NK-92 treated with Interleukin-12 subunit alpha and Interleukin-12 subunit beta, amount 100 ng/mL, for 24 hours (cell line): ENCODE measurements at places on chromosomes 12 and 14.

- no peak for DNase-seq
Observed at GRCh38 chr12:24979976-24980730, 31.3 kb upstream of the BCAT1 start.

DNA sequence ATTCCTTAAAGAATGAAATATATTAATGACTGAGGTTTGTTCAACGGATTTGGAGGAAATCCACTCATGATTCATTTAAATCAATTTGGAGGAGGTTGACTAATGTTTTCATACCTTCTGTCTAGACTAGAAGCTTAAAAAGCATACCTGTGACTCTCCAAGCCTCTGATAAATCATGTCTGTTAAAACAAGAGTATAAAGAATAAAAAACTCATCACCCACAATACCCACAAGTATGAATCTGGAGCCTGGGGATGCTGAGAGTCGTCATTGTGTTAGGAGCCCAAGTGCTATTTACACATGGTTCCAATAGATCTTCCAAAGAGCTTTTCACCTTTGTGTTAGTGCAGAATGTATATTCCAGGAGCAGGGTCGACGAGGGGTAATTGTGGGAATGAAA lies 86.8 kb upstream of the ADAMTS20 start:
- no peak for DNase-seq

GRCh38 chr12:2541631-2542204 lies 253.1 kb upstream of the FKBP4 start:
- DNase-seq: no peak

DNA sequence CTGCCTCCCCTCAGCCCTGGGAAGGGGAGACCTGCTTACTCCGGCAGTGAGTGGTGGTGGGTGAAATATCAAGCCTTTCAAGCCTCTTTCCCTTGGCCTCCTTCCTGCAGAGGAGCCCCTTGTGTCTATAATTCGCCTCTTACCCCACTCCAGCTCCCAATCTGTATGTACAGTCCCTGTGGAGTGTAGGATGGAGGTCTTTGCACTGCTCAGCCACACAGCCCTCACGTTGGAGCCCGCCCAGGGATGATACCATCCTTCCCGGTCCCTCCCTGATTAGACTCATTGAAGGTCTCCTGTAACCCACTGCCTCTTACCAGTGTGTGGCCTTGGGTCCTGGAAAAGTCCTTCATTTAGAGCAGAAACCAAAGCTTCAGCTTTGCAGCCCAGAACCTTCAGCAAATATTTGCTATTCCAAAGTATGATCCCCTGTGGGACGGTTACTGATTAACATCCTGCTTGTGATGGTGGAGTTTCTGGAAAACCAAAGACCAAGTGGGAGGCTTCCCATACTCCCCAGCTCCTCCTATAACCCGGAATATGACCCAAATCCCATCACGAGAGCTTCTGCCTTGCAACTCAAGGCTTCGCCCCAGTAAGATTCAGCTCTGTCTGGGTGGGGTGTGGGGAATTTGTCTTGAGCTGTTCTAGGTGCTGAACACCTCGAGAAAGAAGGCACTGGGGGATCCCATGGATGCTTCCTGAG lies at the start of gene SERPINA10:
Gene SERPINA10 (minus strand): TSS at position 397 of the 706 bp plus-strand sequence. CDS start 2,675 bp downstream, outside the sequence.
- no peak for DNase-seq

- DNase-seq: no peak
Observed at GRCh38 chr12:52687497-52688385, 7.5 kb upstream of the KRT1 start.

GRCh38 chr12:93056971-93057535 lies 128.0 kb upstream of the EEA1 start:
- DNase-seq: no peak

DNA sequence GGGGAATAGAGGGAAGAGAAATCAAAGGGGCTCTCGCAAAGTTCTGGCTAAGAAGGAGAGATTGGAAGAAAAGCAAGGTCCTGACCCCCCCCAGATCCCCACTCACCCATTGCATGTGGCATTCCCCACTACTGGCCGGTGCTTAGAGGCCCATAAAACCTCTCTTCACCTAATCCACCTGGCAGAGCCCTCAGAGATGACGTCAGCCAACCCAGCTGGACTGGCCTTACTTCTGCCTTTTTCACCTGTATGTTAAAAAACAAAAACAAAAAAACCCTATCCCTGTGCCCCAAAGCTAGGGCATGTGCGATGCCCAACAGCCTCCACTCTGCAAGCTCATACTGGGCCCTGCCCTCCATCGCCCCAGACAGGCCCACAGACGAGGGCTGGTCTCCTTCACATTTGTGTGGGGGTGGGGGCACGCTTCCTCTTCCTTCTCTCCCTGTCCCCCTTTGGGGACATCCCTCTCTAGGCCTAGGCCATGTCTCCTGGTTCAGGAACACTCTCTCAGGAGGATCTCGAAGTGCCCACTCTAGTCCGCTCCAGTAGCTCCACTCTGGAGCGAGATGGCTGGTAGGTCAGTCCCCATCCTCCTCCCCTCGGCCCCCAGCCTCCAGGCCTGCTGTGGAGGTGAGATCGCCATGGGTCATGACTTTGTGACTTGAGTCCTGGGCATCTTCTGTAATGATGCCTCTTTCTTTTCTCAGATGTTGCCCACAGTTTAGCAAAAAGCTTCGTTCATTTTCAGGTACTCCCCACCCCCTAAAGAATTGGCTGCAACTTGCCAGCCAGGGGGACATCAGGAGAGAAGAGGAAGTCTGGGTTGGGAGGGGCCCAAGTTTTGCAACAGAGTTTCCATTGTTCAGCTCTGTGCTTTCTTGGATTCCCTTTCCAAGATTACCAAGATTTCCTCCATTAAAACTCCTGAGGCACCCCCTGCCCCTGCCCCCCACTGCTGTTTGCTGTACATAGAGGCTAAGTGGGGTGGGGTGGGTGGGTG lies 37.0 kb downstream of the FIGNL2 start:
- no peak for DNase-seq

DNA sequence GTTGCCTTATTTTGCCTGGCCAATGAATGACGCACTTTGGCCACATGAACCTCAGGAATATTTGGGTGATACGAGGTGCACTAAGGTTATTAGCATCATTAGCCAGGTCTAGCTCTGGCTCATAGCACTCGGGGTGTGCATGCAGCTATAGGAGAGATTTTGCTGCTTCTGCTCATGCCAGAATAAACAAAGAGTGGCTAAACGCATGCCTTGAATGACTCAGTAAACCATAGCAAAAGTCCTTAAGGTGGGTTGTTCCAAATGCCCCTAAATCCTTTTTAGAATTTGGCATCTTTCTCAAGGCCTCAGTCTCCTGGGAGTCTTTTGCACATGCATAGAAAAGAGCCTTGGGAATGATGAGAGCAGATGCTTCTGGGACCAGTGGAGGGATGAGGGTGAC lies 343.7 kb upstream of the FKBP4 start:
- no peak for DNase-seq

DNA sequence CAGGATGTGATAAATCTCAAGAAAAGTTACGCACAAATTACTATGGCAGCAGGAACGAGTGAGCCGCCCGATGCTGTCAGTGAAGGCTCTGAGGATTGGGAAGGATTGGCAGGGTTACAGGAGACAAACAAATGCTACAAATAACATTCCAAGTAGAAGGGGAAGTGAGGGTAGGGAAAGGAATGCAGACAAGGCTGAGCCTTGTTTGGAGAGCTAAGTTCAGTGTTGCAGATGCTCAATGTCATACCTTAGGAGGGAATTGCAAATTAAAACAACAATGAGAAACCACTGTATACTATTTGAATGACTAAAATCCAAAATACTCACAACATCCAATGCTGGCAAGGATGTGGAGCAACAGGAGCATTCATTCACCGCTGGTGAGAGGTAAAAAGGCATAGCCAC lies 1.3 kb downstream of the CLEC9A start:
- DNase-seq: no peak

DNA sequence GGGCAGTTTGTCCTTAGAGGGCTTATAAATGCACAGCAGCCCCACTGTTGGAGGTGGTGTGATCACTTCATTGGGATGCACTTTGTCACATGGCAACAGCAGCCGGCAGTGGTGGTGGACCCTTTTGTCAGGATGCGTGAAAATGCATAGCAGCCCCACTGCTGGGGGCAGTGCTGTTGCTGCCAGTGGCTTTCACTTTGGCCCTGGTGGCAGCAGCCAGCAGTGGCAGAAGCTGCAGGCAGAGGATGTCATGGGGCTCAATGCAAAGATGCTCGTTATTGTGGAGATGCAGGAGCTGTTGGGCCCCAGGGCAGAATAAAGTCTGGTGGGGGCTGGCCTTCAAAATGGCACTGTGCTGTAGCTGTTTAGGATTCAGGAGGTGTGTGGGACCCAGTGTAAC lies 173.0 kb upstream of the DAAM1 start:
- no peak for DNase-seq

- DNase-seq: no peak
Observed at GRCh38 chr12:7512553-7512952, 9.0 kb upstream of the CD163 start.

DNA sequence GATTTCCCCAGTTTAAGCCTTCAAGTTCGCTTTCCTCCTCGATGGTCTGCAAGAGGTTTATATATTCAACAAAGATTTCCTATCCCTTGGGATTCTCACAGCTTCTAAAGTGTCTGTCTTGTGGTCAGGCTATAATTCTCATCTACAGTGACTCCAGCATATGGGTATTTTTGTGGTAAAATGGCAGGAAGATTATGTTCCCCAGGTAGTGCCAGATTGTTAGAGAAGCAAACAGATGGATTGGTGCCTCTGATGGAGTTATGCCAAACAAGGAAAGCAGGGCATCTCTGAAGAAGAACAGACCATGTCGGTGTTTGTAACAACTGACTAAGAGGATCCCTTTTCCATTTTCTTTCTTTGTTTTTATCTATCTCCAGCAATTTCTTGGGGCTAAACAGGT lies 5.5 kb upstream of the CCDC175 start:
- DNase-seq: no peak

DNA sequence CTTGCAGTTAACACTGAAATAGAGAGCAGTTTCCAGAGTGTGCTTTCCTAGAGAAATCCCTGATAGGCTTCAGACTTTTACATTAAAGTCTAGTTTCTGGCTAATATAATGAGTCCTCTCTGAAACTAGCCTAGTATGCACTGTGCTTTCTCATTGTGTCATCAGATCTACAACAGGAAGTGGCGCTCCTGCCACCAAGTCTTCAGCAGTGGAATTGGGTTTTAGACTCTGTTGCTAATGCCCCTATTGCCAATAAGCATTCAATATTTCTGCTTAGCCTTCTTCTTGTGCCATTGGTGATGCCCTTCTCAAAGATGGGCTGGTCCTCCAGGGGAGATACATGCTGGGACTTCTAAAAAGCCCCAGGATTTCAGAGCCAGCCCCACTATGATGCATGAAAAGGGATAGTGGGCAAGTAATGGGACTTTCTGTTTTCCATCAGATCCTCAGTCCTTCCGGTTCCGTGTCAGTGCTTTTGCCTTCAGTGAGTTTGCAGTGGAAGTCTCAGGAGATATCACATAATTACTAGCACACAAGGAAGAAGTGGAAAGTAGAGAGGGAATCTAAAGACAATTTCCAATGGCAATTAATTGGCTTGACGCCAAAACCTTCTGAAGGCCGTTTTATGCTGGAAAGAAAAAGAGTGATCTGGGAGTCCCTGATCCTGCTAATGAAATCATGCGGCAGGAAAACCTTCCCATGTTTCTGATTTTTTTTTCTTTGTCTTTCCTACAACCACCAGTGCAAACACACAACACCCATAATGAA lies 50.0 kb downstream of the SSPN start:
- DNase-seq: no peak

GRCh38 chr14:60862283-60862682 lies 118.6 kb downstream of the TRMT5 start:
- DNase-seq: no peak

GRCh38 chr12:125069616-125070015 lies 4.4 kb downstream of the AACS start:
- DNase-seq: no peak

DNA sequence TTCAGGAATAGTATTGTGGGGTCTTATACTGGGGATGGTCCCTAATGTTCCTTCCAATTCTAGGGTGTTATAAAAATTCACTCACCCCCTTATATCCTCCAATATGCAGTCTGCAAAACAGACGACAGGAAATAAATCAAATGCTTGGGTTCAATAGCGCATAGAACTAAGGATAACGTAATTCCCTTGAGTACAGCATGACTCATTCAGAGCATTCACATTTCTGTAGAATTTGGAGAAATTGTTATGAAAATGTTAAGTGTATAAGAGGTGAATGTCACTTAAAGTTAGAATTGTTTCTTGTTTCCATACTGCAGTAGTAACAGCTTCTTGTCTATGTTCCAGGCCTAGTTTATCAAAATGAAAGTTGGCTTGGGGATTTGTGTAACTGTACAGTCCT lies 271.4 kb downstream of the RPS29 start:
- no peak for DNase-seq

- no peak for DNase-seq
Observed at GRCh38 chr12:90908465-90908864, 46.5 kb downstream of the CCER1 start.

DNA sequence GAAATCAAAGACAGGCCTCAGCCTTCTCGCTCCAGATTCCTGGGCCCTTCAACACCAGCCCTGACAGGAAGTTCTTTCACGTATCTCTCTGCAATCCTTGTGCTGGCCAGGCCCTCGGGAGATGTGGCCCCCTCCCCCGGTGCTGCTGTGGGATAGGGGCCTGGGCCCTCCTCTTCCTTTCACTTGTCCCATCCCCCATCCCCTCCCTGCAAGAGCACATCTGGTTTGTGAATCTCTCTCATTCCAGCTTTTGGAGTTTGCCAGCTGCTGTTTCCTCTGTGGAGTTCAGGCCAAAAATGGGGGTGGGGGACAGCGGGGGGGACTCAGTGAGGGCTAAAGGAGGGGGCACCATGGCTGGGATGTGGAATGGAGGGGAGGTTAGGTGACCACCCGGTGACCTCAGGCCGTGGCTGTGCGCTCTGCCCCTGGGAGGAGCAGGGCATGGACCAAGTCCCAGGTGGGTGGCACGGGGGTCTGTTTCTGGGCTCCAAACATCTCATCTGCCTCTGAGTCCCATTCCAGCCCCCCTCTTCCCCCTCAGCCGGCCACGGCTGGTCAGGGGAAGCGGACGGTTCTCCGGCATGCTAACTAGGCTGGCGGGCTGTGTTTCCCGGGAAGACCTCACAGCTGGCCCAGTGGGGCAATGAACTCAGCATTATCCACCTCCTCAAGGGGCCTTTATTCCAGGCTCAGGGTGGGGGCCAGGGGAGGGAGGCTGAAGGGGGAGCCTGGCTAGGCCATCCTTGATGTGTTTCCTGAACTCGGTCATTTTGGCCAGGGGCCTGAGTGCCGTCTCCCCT lies 7.4 kb downstream of the LRP1 start:
- DNase-seq: no peak

DNA sequence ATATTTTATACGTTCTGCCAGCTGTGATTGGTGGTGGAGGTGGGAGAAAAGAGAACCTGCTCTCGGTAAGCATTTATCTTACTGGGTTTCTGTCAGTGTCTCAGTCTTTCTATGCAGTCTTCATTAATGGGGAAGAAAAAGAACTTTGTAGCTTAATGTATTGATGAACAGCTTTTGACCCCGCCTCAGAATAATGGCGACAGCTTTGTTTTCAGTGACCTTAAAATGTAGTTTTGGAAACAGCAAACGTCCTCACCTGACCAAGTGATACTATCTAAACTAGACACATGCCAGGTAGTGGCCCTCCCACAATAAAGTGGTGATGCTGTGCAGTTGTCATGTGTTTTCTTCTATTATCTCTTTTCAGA lies 1.4 kb downstream of the DACT1 start:
- no peak for DNase-seq

- DNase-seq: no peak
Observed at GRCh38 chr12:21828136-21828775, 53.8 kb upstream of the KCNJ8 start.
